CD4-positive, alpha-beta T cell treated with Interleukin-10 for 1 hour (primary cell): ENCODE measurements at places on chromosomes 2 and 18.

DNA sequence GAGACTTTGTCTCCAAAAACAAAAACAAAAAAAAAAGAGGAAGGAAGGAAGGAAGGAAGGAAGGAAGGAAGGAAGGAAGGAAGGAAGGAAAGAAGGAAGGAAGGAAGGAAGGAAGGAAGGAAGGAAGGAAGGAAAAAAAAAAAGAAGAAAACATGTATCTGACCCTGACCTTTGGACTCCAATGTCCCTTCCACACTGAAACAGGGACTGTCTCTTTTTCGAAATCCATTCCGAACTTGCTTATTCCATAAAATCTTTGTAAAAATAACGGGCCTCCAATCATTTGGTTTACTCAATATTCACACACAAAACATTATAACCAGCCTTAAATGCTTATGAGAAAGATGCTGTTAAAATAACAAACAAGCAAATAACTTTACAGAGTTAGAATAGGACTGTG is 225.7 kb downstream of the TCF4 start:
- DNase-seq: no peak

GRCh38 chr2:187687585-187687984 is 133.3 kb upstream of the TFPI start:
- DNase-seq: no peak

DNA sequence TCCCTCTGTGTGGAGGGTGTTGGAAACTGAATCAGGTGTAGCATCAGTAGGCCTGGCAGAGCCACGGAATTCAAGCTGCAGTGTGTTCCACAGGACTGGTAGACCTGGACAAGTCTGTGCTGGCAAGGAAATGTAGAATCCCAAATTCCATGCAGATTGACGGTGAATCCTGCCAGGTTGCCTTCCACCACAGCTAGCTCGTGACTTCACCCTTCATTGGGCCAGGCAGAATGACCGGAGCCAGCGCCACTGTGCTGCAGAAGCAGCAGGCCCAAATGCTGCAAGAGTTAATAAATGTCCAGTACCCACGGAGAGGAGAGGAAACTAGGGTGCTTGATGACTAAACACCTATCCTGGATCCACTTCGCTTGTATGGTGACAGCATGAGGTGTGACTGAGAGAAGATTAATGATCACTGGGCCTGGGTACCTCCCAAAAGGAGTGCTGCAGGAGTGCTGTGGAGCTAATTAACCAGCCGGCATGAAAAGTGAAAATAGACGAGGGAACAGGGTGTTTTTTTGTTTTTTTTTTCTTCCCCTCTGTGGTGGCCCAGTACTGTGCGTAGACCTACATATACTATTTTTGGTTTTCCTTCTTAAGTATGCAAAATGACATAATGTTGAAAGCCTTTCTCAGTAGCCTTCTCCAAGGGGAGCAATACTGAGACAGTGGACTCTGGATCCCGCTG is 122.2 kb downstream of the TANC1 start:
- DNase-seq: no peak

DNA sequence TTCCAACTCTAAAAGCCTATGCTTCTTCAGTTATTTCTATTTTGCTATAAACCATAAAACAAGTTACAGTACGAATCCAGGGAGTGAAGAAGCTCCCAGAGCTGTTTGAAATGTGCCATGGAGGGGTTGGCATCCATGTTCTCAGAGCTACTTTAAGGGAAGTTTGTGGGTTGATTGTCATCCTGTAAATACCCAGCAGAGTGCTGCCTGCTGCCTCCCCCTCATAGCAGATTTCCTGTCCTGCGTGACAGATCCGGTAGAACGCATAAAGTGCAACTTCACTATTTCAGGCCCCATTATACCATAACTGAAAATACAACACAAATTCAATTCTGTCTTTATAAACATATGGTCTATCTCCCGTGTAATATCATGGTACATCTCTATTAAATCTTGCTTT is 114.4 kb downstream of the CTNNA2 start:
- DNase-seq: no peak

DNA sequence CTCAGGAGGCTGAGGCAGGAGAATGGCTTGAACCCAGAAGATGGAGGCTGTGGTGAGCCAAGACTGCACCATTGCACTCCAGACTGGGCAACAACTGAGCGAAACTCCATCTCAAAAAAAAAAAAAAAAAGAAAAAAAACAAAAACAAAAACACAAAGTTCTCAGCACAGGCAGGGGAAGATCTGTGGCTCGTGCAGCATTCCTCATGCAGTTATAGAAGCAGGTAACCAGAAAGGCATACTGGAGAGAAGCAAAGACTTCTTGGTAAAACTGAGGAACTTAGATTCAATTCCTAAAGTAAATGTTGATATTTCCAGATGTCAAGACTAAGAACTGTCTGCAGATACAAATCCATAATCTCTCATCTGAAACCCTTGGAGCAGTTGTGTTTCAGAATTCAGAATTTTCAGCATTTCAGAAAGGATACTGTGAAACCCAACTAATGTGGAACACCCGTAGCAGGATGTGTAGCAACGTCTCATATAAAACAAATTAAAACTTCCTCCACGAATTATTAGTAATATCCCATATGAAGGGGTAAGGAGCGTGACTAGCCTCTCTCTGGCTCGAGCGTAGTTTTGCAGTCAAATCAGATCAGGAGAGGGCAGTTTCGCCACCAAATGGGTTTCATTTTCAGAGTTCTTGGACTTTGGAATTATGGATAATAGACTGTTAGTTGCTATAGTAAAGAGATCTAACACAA is 13.2 kb upstream of the SLC25A52 start:
- DNase-seq: no peak

DNA sequence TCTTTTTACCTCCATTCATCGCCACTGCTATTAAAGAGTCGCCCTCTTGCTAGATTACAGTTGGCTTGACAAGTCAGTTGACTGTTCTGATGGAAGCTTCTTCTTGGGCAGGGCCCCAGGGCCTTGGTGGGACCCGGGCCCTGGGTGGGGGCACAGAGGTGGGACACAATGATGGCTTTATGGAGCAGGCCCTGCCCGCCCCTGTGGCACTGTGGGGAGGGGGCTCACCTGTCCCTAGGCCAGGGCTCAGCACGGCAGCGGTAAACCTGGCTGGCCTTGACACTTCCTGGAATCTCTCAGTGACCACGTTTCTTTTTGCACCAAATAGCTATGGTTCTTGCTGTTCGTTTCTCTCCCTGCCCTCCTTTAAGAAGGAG is 4.9 kb upstream of the HS6ST1 start:
- no peak for DNase-seq

DNA sequence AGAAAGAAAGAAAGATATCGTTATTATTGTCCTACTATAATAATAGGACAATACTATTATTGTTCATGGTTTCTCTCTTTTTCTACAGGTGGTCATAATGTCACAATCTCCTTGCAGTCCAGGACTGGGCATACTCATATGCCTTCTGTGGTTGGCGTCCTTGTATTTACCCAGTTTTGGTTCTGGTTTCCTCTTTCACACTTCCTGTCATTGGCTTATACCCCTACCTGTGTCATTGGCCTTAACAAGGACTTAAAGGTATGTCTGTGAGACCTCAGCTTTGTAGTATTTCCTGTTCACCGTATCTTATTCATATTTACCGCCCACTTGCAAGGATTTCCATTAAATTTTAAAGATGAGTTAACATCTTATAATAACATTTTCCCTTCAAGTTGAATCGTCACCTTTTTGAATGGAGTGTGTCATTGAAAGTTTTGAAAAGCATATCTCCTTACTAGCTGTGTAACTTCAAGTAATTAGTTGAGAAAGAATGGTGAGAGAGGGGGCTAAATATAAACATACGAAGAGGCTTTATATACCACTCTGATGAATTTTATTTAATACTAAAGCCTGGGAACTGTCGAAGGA is 36.5 kb upstream of the HTR2B start:
- DNase-seq: no peak

GRCh38 chr2:171610824-171611223 is 76.4 kb upstream of the DYNC1I2 start:
- DNase-seq: no peak

DNA sequence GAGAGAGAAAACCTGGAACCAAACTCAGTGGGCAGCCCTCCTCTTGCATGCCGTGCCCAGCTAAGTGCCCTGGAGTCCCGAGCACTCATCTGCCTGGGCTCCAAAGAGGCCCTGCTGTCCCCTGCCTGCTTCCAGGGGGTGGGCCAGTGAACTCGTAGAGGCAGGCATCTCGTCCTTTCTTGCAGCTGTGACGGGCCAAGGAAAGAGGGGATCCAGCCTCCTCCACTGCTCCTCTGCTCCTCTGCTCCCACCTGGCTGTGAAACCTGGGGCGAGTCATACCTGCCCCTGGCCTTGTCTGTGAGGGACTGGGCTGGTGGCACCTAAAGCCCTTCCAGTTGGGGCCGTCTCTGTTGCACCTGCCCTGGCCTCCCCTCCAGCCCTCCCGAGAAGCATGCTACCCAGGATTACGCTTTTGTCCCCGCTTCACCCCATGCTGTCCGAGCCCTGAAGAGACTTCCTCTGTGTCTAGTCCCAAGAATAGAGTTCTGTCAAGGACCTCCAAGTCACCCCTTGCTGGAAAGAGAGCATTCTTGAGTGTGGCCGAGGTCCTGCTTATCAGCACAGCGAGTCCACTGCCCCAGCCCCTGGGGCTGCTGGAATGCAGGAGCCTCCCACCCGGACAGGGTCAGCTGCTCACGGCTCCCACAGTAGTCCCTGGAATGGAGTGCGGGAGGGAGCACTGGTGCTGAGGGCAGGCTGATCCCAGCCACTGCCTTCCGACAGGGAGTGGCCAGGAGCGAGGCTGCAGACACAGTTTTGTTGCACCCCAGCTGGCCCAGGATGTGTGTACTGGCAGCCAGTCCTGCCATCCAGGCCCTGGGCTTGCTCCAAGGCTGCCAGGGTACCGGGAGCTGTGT is 14.3 kb downstream of the KCNK3 start:
- DNase-seq: no peak

DNA sequence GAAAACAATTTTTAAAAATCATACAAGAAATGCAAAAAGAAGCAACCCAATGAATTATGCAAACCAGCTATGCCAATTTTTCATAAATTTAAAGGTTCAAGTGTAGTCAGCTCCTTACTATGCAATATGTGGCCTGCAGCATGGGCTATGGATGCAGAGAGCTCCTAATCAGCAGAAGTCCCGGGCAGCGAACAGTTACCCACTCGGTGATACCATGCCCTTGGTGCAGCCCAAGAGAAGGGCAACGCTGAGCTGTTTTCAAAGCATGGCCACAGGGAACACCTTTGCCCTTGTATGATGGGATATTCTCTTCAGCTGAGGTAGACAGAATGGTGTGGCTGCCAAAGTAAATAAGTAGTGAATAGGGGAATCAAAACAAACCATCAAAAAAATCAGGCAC is 17.3 kb upstream of the ARL5A start:
- DNase-seq: no peak

DNA sequence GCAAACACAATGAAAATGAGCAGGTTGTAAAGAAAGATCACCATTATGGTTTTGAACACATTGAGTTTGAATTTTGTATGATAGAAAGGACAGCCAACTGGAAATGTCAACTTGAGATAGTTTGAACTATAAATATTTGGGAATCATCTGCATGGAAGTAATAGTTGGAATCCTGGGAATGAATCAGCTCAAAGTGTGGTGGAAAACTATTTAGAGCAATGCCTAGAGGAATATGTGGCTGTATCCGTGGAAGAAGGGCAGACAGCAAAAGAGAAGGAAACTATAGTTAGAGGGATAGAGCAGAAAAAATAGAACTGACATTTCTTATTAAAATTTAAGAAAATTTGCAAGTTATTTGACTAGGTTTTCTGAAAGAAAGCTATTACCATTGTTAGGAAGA is 112.5 kb upstream of the OTX1 start:
- no peak for DNase-seq

- no peak for DNase-seq
Measured at GRCh38 chr2:66547887-66548286, 113.0 kb downstream of the MEIS1 start.

GRCh38 chr2:19632403-19632991 is 269.3 kb downstream of the TTC32 start:
- no peak for DNase-seq

GRCh38 chr18:26650310-26651268 is 102.2 kb upstream of the KCTD1 start:
- DNase-seq: no peak

- DNase-seq: no peak
Measured at GRCh38 chr2:136005462-136006196, 20.2 kb upstream of the DARS1 start.

- DNase-seq: no peak
Measured at GRCh38 chr2:65292461-65293011, 64.9 kb downstream of the ACTR2 start.

DNA sequence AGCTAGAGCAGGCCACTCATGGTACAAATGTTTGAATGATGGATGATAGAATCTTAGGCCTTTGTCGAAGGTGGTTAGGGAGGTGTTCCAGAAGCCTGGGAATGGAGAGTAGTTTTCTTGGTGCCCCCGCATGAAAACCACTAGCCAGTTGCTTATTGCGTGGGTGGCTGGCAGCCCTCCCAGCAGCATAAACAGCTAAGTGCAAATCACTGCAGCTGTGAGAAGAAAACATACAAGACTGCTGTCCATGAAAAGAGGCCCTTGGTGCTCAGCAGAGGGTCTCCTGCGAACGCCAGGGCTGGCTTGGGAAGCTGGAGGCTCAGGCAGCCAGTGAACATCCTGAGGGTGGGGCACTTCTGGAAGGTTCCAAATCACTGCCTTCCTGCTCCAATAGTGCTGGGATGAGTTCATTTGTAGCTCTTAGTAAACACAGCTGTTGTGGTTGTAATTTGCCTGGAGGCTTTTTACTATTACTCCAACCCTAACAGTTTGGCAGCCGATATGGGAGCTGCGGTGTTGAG is 118.8 kb downstream of the MGAT5 start:
- DNase-seq: no peak

GRCh38 chr2:216777637-216778273 is 82.1 kb downstream of the TNP1 start:
- peak; percentile 4 for DNase-seq

GRCh38 chr2:172516299-172516698 is 39.6 kb upstream of the PDK1 start:
- no peak for DNase-seq

DNA sequence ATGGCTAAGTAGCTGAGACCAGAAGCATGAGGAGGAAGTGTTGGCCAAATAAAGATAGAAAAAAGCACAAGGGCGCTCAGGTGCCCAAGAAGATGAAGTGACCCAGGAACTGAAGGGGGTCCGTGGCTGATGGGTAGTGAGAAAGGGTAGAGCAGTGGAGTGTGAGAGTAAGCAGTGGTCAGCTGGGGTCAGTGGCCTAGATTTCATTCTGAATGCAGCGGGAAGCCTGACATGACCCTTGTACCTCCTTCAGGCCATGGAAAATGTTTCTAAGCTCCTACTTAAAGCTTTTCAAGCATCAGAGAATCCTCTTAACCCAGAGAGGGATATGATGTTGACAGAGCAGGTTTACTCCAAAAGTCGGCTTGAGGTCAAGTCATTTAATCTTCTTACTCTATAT is 89.0 kb upstream of the UNC80 start:
- DNase-seq: no peak

- DNase-seq: no peak
Measured at GRCh38 chr2:191719261-191719660, 41.3 kb downstream of the NABP1 start.

GRCh38 chr2:127961729-127962128 is 66.1 kb downstream of the SAP130 start:
- DNase-seq: no peak

GRCh38 chr2:102020596-102021170 is 28.9 kb downstream of the IL1R2 start:
- peak; percentile 83 for DNase-seq
